ENCODE measurements at places on chromosomes 2 and 18.

- no peak for DNase-seq
These were observed 15.5 kb downstream of the MROH2A start for GRCh38 chr2:233793465-233794127.

DNA sequence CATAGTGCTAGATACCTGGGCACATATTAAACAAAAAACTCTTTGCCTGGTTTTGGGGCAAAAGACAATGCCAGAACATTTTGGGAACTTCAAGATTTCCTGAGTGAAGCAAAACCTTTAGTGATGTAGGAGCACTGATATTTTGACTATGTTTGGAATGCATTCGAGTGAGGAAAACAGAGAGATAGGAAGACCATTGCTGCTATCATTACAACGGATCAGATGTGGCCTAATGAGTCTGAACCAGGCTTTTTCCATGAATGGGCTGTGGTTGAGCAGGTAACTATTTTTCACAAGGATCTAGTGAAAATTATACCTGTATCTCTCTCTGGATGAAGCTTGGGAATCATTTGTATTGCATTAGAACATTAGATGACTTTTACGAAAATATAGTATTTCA lies 562.2 kb downstream of the DCC start:
- DNase-seq = no peak

DNA sequence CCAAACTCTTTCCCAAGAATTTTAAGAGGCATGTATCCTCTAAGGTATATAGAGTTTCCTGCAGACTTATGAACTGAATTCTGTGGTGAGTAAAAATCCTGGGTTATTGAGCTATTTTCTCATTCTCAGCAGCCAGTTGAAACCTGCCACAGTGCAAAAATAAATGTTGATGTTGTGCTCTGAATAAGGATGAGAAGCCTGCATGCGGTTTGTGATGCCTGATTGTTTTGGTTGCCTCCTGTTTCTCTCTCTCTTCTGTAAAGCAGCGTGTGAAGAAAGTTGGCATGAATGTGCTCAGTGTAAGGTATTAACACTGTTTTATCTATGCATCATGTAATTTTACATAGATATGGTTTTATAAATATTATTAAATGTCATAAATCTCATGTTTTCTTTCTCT lies 452.6 kb downstream of the CDH2 start:
- DNase-seq = no peak

- no peak for DNase-seq
These were observed 35.1 kb downstream of the DCDC2C start for GRCh38 chr2:3738454-3738853.

DNA sequence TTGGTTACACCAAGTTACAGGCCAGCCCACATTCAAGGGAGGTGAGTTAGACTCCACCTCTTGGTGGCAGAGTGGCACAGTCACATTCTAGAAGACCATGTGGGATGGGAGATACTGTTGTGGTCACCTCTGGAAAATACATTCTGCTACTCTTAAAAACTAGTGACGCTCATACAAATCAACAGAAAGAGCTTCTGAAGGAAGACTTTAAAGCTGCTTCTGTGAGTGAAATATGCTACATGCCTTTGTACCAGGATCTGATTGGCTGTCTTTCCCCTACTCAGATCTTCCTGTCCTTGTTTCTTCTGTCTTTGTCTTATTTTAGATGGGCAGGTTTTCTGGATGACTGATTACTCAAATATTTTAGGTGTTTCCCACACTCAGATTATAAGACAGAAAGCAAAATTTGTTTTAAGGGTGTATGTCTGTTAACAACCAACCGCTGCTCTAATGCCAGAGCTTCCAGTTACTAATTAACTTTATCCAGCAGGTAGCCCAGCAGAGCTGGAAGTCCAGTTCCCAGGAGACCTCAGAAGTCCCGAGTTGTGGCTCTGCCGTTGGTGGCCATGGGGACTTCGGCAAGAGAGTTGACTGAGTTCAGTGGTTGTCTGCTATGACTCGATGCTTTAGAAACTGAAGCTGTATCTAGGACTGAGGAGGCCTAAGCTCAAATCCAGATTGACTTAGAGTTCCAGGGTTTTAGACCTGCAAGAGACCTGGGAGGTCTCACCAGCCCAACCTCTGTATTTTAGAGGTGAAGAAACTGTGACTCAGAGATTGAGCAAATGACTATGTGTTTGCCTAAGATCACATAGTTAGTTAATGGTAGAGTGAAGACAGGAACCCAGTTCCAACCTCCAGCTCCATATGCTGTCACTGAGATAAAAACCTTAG lies 7.4 kb downstream of the IL1R2 start:
- DNase-seq = no peak

DNA sequence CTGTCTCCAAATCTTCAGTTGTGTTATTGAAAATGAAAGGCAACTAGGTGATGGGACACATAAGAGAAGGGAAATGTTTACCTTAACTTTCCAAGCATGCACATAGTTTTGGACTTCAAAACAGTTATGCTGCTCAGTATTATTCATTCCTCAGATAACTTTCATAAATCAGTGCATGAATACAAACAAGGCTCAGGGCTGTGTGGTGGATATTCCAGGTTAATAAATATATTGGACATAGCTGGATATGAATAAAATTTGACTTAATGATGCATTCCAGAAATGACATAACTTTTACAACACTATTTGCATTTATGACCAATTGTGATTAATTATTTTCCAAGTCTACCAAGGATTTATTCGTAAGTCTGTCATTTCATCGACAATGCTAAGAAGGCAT lies 301.2 kb upstream of the ZNF804A start:
- no peak for DNase-seq

DNA sequence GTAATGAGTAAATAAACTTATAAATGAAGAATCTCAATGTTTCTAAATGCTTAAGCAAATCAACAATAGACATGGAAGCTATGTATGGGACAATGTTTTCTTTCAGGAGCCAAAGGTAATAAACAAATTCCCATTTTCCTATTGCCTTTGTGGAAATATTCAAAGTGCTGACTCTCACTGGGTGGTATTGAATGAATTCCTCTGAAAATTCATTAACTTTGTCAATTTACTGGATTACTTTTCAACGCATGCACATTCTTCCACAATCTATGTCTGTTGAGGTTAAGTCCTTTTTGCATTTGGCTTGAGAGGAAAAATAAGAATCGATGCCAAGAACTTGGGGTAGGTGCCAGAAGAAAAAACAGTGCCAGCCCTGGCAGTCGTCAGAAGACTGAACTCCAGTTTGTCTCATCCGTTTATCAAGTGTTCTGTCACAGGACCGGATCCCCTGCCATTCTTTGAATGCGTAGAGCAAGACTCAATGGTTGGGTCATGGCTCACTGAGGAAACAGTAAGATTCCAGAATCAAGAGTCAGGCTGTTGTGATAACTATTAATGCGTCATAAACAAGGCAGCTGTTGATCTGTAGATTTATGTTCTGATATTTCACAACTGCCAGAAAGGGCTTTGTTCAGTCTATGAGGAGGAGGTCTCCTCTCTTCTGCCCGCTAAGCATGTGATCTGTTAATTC lies 133.3 kb downstream of the GFPT1 start:
- no peak for DNase-seq

- peak; percentile 63 for DNase-seq
These were observed 993 bp downstream of the RBMS1 start for GRCh38 chr2:160492401-160493226.

DNA sequence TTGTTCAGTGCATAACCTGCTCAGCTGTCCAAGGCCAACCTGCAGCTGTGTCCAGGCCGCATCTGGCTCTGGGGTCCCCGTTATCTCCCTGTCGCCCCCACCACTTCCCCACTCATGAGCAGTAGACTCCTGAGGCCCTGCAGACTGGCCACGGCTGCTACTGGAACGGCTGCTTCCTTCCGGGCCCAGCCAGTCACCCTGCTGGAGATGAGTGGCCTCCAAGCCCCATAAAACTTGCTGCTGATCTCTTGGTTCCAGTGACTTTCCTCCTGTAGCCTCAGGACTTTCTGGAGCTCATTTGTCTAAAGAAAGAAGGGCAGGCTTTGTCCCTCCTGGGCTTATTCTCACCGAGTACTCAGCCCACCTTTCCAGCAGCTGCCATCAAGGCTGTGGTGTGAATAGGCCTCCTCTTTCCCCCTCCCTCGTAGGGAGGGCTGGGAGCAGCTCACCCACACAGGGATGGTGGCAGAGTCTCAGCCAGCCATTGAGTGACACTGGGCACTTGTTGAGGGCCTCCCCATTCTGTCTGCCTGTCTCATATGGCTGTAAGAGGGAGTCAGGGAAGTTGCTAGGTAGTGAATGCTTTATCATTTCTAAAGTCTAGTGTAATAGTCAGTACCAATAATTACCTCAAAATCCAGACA lies 257.3 kb downstream of the MYCN start:
- DNase-seq = no peak

- DNase-seq = no peak
These were observed 148.9 kb downstream of the TCF4 start for GRCh38 chr18:55439056-55439455.

DNA sequence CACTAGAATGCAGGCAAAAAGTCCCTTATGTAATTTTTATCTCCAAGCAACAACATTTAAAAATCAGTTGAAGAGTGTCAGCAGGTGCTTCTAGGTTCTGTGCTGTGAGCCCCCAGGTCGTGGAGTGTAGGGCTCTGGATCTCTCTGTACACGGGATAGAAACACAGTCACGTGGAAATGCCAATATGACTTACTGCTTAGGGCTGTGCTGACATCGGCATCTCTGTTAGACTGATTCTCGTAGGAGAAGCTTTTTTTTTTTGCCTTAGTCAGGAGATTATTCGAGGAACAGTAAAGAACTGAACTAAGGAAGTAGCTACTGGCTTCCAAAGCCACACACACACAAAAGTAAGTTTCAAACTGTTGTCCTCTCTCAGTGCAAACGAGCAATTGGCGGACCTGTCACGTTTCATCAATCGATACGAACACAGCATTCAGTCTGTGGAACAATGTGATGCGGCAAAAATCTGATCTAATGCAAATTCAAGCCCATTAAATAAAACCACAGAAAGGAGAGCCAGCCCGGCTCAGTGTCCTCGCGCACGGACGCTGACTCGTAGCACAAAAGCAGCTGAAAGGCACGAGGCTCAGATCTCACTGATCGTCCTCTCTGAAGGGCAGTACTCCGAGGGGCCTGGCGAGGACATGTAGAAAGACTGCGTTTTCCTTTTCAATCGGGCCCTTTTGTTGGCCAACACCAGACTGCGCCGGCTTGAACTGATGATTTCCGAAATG lies 41.5 kb downstream of the PRELID3A start:
- no peak for DNase-seq

GRCh38 chr2:186328838-186329237 lies 157.2 kb upstream of the ZC3H15 start:
- no peak for DNase-seq

DNA sequence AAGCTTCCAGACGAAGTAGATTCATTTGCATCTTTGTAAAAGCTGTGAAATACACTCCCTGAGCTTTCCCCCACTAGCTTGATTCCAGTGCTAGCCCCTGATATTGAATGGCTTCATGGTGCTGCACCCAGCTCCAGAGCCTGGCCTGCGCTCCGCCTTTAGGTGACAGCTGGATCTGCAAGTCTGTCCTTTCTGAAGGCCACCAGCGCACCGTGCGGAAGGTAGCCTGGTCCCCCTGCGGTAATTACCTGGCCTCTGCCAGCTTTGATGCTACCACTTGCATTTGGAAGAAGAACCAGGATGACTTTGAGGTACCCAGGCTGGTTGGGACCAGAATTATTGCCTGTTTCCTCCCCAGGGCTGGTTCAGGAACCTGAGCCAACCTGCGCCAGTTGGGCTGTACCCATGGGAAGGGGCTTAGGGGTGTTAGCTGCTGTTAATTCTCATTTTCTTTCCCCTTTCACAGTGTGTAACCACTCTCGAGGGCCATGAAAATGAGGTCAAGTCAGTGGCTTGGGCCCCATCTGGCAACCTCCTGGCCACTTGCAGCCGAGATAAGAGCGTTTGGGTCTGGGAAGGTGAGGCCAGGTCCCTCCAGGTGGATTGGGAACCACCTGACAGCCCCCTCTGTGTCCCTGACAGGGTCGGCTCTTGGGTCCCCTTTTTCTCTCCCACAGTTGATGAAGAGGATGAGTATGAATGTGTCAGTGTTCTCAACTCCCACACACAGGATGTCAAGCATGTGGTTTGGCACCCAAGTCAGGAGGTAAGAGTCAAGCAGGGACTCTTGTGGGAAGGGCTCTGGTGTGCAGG lies 1.3 kb downstream of the CIAO1 start:
- DNase-seq = no peak
